ENCODE measurements at places on chromosomes 13 and 19.
A peak's percentile ranks its signal among the peaks of the same experiment; 100 is the strongest.

GRCh38 chr13:27541386-27541785 is 78.9 kb downstream of the LNX2 start:
- no peak for DNase-seq

DNA sequence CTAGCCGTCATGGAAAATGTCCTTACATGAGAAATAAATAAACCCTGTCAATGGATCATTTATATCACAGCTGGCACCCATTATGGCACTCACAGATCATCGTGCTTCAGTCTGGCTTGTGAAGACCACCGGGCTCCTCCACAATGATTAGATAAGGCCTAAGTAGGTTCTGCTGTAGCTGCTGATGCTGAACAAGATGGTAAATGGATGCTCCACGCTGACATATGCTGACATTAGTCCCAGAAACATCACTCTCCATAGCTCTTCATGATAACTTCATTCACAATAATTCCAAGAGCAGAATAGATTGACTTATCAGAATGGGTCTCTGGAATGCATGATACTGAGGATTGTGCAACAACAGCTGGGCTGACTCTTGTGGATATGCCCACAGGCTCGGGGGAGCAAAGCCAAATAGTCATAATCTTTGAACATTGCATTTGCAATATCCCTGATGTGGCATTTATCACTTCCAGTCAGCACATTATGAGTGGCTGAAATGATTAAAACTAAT is 63.8 kb upstream of the RXFP2 start:
- DNase-seq = no peak

DNA sequence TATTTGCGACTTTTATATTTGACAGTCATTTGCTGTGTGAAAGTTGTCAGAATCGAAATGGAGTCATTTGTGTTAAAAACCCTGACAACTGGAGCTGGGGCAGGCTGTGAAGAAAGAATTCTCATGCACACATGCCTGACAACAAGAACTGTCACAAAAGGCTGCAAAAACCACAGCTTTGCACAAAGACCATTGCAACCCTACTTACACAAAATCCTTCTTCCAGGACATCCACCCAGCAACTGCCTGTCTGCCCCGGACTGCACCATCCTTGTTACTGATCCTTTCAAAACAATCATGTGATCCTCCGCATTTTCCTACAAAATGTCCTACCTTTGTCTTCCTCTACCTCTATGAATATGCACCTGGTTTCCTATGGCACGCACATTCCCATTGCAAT is 66.8 kb upstream of the IRS2 start:
- DNase-seq = no peak

DNA sequence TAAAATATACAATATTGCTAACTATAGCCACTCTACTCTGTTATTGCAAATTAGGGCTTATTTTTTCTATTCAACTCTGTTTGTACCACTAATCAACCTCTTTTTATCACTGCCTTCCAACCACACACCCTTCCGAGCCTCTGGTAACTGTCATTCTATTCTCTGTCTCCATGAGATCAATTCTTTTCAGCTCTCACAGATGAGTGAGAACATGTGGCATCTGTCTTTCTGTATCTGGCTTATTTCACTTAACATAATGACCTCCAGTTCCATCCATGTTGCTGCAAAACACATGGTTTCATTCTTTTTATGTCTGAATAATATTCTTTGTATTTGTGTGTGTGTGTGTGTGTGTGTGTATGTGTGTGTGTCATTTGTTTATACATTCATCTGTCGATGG is 350.1 kb upstream of the DACH1 start:
- DNase-seq = no peak

DNA sequence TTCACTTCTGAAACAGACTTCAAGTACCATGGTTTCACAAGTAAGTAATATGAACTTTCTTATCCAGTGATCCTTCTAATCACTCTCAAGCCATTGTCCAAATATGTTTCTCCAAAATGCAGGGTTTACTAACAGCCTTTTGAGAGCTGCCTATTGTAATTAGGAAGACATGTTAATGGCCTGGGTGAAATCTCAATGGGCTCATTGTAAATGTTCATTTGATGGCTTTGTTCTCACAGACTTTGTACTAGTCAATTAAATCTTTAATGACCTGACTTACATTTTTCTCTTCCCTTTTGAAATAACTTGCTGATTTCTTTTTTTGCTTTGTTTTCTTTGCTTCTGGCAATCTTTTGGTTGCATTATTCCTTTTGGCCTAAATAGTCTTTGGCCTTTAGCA is 444.8 kb downstream of the LIG4 start:
- DNase-seq = no peak

DNA sequence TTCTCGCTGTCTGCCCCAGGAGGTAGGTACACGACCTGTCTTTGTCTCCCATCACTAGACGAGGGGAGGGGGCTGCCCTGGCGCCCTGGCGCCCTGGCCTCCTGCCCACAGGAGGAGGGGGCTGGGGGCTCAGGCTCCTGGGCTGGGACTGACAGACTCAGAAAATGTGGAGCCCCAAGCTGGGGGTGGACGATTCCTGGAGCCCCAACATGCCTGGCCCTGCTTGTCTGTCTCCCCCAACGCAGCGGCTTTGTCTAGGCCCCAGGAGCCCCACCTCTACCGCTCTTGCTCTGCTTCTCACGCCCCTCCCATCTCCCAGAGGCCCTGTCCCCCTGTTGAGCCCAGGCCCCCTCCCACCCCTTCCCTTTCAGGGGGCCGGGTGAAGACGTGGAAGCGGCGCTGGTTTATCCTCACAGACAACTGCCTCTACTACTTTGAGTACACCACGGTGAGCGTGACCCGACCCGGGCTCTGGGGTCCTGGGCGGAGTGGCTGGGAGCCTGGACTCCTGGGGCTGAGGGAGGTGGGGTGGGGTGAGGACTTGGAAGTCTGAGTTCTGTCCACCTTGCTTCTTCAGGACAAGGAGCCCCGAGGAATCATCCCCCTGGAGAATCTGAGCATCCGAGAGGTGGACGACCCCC is 8.6 kb downstream of the CYTH2 start:
- no peak for DNase-seq

DNA sequence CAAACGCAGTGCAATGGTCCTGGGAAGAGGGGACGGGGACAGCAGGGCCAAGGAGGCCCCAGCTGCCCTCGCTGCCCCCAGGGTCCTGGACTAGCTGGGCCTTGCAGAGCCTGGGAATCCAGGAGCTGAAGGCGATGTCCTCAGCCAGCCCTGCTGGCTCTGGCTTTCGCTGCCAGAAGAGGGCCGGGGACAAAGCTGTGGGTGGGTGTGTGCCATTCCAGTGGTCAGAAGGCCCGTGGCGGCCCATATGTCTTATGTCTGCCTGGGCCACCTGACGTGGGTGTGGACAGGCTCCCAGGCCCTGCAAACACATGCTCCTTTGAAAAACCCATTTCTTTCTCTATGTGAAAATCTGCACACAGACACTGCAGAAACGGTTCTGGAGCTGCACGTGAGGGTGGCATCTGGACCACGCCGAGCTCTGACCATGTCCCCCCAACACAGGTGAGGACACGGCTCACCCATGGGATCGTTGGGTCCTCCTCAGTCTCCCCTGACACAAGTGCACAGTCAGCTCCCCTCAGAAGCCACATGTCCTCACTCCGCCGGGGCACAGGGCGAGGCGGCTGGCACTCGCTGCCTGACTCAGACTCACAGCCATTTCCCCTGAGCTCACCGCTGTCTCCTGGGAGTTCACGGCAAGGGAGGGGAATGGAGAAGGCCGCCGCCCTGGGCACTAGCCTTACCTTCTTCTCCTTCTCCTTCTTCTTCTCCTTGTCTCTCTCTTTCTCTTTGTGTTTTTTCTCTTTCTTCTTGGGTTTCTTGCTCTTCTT is 16.9 kb downstream of the IZUMO4 start:
- no peak for DNase-seq

DNA sequence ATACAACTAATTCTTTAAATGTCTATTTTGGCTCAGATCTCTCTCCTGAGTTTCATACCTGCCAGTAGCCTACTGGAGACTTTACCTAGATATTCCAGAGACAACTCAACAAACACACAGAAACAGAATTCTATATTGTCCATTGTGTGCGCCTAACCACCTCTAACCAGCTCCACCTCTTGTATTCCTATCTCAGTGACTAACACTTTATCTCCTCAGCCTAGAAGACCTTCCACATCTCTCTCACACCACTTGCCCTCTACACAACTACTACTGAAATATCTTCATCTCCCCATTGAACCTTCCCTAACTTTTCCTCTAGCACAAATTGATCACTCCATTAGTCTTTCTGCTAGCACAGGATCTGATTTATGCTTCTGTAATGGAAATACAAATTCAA is 6.7 kb downstream of the VWA8 start:
- no peak for DNase-seq

DNA sequence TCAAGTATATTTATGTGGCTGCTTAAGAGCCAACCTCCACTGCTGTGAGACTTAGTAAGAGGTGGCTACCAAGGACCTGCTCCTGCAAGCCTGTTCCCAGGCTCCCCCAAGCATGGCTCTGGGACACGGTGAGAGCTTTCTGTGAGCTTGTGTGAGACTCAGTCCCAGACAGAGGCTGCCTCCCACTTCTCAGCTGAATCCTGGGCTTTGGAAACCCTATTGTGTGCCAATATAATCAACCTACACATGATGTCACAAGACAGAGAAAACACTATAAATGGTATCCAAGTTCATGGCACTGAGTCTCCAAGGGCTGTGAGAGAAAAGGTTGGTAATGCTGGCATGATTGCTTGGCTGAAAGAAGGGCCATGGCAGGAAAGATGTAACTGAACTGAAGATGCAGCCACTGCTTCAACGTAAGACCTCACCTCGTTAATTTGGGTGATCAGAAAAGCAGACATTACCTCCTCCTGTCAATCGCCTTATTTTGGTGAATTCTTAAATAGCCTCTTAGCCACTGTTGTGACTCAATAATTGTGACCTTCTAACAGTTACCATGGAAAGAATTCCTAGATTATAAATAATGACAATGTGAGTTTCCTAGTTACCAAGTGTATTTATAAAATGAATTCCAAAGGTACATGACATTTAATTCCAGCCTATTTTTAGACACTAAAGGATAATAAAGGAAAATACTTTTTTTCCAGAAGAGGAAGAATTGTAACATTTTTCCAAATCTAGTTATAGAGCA is 332.0 kb downstream of the IRS2 start:
- no peak for DNase-seq

DNA sequence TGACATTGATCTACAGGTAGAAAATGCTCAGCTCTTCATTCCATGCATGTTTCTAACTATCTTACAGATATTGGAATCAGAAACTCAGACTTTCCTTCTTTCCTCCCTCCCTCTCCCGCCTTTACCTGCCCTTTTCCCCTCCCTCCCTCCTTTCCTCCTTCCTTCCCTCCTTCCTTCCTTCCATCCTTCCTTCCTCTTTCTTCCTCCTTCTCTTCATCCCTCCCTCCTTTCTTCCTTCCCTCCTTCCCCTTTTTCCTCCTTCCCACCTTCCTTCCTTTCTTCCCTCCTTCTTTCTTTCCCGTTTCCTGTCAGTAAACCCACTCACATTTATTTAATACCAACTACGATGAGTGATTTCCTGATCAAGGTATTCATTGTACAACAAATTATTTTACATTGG is 113.4 kb upstream of the IRS2 start:
- DNase-seq = no peak

DNA sequence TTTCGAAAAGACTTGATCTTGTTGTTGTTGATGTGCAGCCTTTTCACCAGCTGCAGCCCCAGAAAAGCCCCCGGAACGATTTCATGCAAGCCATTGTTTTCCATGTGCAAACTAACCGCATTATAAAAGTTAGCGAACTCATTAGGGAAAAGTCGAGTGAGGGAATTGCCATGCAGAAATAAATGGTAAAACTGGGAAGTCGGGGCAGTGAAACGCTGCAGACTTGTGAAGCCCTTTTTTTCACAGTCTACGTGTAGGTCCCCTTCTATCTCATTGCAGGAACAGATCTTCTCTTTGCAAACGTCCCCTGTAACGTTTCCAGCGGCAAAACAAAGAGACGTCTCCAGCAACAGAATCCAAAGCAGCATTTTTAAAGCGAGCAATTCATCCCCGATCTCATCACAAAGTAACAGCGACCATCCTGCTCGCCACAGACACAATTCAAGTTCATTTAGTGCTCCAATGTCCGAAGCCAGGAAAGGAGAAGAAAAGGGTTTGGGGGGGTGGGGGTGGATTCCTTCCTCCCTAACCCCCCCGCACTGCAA is 1.1 kb downstream of the SLITRK1 start:
- no peak for DNase-seq

DNA sequence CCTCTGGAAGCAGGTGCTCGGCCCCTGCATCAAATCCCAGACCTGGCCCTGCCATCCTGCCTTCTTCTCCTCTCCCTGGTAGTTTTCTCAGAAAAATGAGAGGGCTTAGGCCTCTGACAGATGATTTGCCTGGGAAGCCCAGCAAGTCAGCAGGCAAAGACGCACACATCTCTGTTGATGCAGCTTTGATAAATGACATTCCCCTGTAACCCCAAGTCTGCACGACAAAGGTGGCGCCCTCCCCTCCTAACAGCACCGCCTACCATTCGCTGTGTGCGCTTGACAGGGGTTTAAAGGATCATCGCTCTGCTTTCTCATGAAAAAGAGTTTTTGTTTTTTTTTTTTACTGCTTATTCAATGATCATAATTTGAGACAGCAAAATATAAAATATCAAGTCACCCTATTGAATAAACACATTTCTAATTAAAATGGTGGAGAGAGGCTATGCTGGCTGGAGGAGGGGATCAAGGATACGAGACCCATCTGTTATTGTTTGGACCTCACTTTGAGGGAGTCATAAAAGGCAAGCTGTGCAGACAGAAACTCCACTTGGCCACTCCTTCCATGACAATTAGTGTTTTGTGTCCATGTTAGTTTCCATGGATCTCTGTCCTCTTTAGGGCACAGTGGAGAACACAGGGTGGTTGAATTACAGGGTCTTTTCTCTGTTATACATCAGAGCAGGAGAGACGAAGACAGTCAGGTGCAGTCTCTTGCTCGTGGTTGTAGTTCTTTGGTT is 126.1 kb downstream of the FGF9 start:
- no peak for DNase-seq

- no peak for DNase-seq
These were observed 553.6 kb upstream of the ATXN8OS start for GRCh38 chr13:69553976-69554375.

DNA sequence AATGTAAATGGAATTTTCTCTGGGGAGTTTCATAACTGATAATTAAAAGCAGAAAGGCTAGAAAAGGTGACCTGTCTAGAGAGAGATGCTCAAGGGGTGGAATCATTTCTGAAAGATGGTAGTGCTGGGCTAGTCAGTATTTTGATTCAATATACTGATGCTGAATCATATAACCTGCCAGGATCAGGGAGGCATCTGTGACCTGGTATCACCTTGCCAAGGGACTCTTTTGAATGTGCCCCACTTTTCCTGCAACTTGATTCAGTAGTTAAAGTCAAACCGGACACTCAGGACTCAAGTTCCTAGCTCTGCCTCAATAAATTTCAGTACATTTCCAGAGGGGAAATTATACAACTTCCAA is 15.8 kb downstream of the LCP1 start:
- no peak for DNase-seq

- no peak for DNase-seq
These were observed 152.2 kb upstream of the RFC3 start for GRCh38 chr13:33665626-33666175.

- DNase-seq = peak; percentile 5
These were observed 7.6 kb downstream of the GPR32 start for GRCh38 chr19:50777830-50778303.

- DNase-seq = no peak
These were observed 4.5 kb downstream of the LRRC25 start for GRCh38 chr19:18392926-18393325.
